ENCODE measurements at places on chromosomes 4 and X.

DNA sequence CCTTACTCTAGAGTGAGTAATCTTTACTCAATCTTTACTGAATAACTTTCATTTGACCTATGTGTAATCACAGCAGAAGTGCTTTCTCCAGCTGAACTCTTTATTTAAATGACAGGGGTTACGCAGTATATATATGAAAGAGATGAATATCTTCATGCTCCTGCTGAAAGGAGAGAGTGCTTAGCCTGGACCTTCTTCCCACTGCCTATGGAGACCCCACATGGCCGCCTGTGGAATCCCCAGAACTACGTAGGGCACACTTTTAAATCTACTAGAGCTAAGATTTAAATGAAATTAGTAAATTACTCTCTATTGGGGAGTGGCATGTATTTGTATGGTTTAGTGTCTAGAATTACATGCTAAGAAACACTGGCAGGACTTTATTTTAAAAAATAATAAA lies 391.2 kb downstream of the ANKRD50 start:
- DNase-seq = no peak

- no peak for DNase-seq
Measured at GRCh38 chr4:163701916-163702315, 207.4 kb downstream of the TMA16 start.

DNA sequence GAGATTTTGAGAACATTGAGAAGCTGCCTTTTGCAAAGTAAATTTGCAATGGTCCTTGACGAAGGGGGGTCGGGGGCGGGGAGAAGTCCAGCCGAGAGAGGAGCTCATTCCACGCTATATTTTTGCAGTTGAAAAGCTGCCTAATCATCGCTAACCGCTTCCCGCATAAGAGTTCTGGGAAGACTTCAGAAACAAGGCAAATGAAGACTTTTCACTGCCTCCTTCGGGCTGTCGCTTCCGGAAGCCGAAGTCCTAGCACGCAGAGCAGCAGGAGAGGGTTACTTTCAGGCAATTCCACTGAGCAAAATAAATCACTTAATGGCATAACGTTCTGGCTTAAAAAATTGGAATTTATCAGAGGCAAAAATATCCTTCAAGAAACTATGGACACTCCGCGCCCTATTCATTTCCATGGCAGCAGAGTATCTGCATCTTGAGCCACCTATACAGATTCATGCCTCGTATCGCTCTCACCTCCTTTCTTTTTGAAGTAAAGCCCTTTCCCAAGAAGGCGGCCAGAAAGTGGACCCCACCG lies 2.6 kb upstream of the LRAT start:
- no peak for DNase-seq

GRCh38 chrX:73916489-73916888 lies 353.5 kb downstream of the CHIC1 start:
- DNase-seq = no peak

DNA sequence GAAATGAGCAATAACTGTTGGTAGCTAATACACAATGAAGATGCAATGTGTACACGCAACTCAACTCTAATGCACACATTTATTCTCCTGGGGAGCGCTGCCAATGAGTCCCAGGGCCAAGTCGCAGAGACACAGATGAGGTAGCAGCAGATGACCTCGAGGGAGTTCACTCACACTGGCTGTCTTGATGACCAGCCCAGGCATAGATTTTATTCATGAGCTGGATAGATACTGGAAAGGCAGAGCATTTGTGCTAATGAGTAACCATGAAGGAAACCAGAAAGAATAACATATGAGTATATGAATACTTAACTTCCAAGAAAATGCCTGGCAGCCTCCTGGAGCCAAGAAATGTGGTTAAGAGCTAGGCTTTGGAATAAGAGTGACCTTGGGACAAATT lies 42.3 kb downstream of the RASL11B start:
- DNase-seq = no peak

GRCh38 chr4:47664051-47664826 lies 173.6 kb downstream of the CORIN start:
- DNase-seq = no peak

DNA sequence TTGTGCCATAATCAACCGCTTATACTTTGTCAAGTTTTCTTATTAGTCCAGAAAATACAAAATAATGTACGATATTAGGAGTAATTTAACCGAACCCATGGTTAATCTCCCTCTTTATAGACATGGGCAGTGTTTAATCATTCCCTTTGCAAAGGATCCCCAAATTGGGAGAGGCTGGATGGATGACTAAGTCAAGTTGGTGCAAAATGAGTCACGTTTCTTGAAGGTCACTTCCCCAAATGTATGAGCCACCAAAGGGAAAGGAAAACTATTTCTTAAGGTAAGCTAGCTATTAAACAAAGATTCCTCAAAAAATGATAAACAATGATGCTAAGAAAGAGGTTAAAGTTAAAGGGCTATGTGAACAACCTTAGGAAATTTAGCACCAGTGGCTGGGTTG lies 17.5 kb downstream of the MAML3 start:
- DNase-seq = no peak

DNA sequence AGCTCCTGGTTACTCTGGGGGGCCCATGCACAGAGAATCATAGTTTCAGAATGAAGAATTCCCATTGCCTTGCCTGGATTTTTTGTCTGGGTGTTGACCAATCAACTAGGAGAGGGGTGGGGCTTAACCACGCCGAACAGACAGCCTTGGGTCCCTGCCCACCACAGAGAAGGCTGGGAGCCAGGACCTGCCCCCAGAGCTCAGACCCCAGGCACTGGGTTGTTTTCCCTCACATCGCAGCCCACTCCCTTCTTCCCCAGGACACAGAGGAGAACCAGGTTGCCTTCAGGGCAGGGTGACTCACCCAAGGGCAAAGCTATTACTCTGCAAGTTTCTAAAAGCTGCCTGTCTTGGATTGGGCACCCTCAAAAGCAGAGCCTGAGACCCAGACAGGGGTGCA lies 23.3 kb upstream of the CRMP1 start:
- DNase-seq = no peak

DNA sequence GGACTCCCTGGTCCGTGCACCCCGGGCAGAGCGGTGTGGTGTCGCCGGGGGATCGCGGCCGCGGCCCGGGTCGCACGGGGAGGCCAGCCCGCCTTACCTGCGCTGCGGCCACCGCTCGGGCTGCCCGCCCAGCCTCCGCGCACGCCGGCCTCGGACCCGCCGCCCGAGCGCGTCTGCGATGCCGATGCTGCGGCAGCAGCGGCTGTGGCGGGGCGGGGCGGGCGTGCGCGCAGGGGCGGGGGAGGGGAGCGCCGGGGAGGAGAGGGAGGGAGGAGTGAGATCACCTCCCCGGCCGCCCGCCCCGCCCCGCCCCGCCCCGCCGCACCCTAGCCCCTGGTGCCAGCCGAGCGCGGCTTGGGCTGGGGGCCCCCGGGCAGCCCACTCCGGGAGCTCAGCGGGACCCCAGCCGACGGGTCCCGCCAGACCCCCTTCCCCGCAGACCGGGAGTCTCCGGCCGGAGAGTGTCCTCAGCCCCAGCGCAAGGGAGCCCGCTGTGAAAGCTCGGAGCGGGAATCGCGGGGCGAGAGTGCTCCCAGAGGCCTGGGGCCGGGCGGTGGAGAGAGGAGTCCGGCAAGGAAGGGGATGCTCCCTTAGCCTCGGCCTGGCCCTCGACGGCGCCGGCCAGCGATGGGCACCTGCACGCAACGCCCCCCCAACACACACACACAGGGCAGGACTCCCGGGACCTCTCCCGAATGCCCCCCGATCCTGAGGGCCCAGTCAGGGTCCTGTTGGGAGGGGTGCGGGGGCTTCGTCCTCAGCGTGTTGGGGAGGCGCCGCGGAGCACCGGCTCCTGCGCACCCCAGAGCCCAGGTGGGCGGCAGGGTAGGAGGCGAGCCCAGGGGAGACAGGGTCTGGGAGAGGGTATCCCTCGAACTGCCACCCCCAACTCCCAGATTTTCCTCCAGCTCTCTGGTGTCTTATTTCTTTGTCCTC lies at the start of gene L1CAM:
L1CAM (minus strand) TSS at position 206 of the 936 bp plus-strand sequence. CDS start 10,337 bp downstream, outside the sequence.
- DNase-seq = no peak

DNA sequence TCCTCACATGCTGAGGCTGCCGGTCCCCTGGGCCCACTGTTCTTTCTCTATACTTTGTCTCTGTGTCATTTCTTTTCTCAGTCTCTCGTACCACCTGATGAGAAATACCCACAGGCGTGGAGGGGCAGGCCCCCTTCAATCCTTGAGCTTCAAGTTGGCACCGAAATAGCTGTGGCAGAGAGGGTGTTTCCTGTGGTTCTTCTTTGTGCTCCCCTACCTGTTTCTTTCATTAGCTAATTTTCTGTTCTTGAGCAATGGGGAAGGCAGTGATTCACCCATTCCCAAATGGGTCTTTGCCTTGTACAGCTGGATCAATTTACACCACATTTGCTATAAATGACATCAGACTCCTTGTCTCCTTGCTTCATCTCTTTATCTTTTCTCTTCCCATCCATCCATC lies 2.1 kb upstream of the CYSLTR1 start:
- no peak for DNase-seq

- no peak for DNase-seq
Measured at GRCh38 chr4:109494563-109494962, 60.9 kb downstream of the SEC24B start.

DNA sequence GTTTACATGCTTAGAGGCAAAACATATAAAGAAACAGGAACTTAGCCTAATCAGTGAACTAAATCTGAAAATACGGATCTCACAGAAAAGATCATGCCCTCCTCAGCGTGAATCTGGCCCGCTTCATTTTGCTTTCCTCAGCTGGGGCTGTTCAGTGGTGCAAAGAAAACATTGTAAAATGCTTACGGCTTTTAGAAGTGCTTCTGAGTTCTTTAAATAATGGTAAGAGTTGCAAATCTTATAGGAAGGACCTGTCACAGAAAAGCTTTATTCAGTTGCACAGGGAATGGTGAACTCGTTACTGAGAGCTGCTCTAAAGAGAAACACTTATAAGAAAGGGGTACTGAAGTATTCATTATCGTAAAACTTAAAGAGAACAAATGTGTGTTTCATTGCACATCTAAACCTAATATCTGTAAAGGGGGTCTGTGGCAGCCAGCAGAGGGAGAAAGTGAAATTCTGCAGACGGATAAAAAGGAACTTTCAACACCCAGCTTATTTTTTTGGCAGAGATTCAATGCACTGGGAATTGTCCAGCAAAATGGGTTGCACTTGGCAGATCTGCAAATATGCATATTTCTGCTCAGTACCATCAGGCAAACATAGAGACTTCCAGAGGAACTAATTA lies 139.2 kb upstream of the ANK2 start:
- DNase-seq = no peak

DNA sequence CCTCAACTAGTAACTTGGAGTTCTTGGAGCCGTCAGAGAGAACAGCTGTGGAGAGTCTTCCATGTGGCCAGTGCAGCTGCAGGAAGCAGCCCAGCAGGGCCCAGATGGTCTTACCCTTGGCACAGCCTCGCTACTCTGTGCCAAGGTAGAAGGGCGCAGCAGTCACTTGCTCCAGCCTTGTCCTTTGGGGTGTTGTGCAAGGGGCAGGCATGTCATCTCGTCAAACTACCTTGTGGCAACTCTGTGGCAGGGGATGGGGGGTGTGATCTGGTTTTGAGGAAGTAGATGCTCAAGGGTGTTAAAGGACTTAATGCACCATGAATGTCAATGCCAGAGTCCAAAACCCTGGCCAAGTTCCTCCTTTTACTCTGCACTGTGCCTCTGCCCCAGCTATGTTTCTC lies 34.2 kb upstream of the TBC1D14 start:
- DNase-seq = no peak

DNA sequence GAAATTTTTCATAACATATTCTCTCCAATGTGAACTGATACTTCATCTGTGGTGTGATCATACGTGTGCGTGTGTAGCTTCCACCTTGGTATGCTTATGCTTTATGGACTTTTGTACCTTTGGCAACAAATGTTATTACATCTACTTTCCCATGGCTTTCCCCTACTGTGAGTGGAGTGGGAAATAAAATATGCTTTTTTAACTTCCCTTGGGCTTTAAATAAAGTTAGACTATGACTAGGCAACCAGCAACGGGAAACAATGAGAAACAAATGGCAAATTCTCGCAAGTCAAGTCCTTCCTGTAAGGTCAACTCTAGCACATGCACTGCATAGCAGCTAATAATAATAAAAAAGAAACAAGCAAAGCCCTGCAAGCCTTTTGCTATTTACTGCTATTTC lies 205.0 kb upstream of the PDE5A start:
- no peak for DNase-seq

DNA sequence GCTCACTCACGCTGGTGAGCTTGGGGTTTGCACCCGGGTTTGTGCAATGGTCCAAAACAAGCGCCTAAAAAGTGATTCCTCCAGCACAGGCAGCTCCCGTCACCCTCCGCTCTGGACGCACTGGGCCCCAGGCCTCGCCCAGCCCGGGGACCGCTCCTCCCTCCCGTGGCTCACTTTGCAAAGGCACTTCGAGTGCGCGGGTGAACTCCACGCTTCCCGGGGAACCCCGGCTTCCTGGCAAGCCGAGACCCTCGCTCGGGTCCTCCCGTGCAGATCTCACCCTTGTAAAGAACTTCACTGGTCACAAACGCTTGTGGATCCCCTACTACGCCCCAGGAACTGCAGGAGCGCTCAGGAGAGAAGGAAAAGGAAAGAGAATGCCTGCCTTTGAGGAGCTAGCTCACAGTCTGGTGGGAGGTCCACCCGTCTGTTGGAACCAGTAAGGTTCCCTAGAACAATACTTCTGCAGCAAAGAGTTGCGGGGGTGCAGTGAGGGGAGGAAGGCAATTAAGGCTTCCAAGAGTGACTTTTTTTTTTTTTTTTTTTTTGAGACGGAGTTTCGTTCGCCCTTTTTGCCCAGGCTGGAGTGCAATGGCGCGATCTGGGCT lies at the start of gene CTPS2:
CTPS2 (minus strand) TSS at position 122 of the 608 bp plus-strand sequence. CDS start 9,767 bp downstream, outside the sequence.
- DNase-seq = no peak

DNA sequence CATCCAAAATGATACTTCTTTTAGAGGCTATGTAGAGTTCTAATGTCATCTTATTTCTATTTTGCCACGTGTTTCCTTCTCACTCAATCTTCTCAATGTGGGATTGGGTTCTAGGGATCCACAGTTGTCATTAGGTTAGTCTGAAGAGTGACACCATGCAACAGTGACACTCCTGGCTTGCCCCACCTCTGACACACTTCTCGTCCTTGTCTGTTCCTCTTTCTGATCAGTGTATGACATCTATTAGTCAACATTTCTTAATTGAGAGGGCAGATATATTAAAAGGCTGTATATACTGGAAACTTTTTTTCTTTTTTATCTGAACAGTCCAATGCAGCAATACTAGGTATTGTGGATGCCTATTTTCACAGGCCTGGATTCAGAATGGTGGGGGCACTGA lies 67.6 kb upstream of the GYPA start:
- no peak for DNase-seq

DNA sequence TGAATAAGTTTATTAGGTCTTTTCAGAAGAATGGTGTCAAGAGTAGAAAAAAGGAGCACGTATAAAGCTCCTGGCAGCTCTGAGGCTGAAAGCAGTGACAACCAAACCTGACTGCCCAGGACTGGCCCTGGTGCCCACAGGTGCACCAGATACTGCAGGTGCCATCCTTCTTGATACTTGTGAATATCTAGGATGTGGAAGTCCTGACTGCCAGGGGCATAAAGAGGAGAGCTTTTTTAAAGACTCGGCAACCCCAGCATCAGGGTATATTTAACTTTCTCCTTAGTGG lies 60.7 kb downstream of the TMEM150C start:
- DNase-seq = no peak

All from stimulated activated CD4-positive, alpha-beta T cell treated with anti-CD3 and anti-CD28 coated beads, Interleukin-1b, Interleukin-23, amount 100 ng/mL, for 1 hour (primary cell).